ENCODE measurements at places on chromosomes 6 and 20.

DNA sequence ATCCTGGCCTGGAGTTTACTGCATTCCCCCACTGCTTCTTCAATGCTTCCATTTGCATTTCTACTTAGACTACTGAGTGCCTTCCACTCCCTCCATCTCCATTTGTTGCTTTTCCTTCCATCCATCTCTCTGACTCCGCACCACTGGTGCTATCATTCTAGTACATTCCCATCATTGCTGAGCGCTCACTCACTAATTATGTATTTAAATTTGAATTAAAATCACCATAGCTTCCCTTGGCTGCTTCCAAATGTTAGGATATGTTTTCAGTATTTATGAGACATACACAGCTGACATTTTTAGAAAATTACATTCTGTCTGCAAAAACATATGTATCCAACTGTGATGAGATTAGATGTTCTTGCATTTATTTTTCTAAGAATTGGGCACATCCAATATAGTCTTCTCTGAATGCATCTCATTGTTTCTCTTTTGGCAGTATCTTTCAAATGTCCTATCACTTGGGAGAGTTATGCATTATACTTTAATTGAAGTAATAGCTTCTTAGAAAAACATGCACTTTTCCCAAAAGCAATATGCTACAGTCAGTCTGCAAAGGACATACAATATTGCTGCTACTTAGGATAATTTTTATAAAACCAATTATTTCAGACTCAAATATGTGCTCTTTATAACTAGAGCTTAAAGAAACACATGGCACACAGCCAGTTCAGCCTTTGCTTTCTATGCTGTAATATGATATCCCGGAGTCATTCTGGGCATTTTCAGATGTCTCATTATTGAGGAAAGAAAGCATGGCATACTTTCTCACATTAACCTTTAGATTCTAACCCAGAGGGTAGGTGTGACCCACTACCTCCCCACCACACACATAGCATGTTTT lies 12.1 kb upstream of the COL21A1 start:
- DNase-seq: no peak

DNA sequence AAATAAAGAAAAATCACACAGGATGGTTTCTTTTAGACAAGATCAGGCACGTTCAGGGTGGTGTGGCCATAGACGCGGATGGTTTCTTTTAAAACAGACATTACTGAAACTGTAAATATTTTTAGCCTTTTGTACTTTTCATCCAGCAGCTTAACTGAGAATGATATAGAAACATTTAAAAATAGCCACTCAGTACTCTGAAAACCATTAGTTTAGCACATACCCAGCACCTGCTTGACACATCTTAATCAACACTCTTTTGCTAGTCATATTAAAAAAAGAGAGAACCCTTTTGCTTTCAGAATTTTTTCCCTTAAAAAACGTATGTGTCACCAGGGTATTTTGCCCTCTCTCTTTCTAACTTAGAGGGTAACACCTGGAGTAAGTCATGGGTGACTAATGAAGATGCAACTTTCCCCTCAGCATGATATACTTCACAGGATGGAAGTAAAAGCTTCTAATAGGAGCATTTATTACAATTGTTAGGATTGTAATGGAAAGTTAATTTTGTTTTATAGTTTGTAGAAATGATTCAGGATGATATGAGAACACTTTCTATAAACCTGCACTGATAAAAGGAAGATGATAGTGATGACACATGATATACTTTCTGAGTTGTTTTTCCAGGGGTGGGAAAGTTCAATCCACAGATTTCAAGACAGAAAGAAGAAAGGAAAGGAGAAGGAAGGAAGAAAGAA lies 45.2 kb downstream of the BACH2 start:
- no peak for DNase-seq

- DNase-seq: no peak
These were observed 39.3 kb upstream of the OSTM1 start for GRCh38 chr6:108113557-108114519.

GRCh38 chr6:99349171-99350141 lies at the start of gene FAXC:
Gene FAXC, minus strand, starts transcription at chr6:99349674. Its CDS starts 302 bp downstream, at chr6:99349372.
- no peak for DNase-seq

- no peak for DNase-seq
These were observed 28.9 kb downstream of the TBC1D7 start for GRCh38 chr6:13299403-13299821.

DNA sequence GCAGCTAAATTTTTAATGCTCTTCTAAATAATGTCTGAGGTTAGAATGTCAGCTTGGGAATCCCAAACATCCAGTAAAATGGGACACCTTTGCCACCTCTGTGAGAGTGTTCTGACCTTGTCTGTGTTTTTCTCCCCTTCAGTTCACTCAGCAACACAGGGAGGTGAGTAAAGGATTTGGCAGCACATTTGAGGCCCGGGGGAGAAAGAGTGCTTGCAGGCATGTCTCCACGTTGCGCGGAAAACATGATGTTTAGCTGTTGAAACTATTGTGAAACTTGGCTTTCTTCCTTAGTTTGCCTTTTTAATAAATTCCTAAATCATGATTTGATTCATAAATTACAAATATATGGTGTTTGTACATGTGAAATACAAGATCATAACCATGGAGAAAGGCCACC lies 707.8 kb upstream of the FLRT3 start:
- DNase-seq: no peak

GRCh38 chr20:37567331-37567665 lies 39.6 kb upstream of the BLCAP start:
- no peak for DNase-seq

DNA sequence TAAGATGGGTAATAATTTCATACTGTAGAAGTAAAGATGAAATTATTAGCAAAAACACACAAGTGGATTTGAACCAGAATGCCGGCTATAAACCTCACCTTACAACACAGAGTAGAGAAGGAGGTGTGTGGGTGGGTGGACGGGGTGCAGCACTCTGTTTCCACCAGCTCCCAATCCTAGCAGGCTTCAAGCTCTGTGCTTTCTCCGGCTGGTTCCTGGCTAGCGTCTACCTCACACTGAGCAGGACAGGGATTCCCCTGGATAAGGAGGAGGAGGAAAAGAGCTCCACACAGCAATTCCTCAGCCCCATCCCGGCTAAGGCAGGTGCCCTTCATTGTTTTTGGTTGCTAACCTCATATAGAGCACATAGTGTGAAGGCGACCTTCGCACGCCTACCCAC lies 453.3 kb downstream of the C6orf118 start:
- DNase-seq: no peak

- no peak for DNase-seq
These were observed 192.4 kb downstream of the BMP2 start for GRCh38 chr20:6959900-6960312.

- DNase-seq: no peak
These were observed 70.5 kb upstream of the PIM1 start for GRCh38 chr6:37099442-37099841.

DNA sequence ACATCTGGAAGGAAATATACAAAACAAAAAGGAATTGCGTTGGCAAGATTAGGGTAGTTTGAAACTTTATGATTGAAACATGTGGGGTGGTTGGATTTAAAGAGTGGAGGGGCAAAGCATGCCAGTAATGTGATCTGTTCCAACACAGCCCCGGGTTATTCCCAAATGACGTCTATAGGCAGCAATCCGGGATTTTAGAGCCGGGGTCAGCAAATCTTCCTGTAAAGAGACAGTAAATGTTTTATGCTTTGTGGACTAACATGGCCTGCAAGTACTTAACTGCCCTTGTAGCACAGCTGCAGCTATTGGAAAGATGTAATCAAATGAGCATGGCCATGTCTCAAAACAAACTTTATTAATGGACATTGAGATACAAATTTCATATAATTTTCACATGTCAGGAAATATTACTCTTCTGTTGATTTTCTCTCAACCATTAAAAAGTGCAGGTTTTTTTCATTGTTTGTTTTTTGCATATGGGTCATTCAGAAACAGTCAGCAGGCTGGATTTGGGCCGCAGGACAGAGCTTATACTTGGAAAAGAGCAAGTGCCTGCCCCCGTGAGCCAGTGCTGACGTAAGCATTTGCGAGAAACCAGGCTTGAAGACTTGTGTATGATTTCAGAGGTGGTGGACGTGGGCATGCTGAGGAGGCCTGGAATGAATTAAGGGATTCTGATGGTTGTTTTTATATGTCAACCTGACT lies 136.5 kb downstream of the DOK5 start:
- DNase-seq: no peak

GRCh38 chr6:7119272-7119801 lies 11.6 kb downstream of the RREB1 start:
- no peak for DNase-seq

DNA sequence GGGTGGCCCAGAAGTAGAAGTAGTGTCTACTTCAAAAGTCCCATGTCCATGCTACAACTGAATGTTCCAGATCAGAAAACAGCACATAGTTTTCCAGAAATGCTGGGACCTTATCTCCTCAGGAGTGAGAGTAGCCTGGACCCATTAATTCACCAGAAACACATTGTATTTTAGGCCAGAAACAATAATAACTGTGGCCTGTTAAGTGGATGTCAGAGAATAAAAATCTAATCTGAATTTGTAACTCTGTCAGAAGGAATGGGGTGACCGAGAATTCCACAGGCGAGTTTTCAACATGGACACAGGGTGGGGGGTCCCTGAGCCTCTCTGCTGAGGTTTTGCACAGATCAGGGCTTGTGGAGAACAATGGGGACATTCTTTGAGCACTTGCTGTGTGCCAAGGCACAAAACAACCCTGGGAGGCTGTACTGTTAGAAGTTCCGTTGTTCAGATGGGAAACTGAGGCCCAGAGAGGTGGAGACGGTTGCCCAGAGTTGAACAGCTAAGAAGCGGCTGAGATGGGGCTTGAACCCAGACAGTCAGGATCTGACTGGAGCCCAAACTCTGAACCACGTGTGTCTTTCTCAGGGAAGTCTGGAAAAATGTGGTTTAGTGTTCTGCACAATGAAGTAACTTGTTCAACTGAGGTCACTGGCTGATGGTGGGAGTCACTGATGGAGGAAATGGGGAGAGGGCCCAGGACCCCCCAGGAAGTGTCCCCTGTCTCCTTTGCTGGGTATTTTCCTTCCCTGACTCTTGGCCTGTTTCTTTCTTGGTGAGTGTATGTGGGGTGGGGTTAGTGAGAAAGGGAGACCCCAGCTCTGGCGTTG lies 44.2 kb downstream of the SNAI1 start:
- DNase-seq: no peak

DNA sequence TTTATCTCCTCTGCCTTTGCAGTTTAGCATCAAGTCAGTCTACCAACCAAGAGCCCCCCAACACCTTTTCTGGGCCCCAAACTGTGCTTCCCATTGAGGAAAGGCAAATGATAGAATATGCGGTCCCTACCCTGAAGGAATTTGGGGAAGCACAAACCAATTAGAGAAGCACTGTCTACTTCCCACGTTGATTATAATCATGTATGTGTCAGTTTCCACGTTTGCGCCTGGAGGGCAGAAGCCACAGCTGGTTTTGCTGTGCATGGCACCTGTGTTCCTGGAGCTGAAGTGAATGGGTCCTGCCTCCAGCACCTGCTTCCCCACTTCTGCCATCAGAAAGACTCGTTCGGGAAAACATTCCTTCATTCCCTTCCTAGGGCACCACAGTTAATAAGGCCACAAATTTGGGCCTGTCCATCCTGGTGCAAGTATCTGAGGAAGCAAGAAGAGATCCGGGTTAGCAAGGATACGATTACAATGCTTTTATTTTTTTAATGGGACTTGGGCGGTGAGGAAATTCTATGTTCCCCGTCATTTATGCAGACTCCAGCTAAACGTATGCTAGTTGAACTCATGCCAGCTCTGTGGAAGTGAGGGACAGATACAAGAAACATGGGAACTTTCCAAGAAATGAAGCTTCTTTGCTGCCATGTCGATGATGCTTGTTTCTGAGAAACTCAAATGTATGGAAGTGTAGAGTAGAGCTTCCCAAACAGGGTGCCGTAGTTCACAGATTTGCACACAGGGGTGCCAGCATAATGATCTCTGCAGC lies 333.5 kb downstream of the NRN1 start:
- no peak for DNase-seq

- DNase-seq: no peak
These were observed 226.4 kb upstream of the PLCB4 start for GRCh38 chr20:8842525-8842924.

GRCh38 chr6:164039954-164040375 lies 625.4 kb downstream of the QKI start:
- DNase-seq: no peak

DNA sequence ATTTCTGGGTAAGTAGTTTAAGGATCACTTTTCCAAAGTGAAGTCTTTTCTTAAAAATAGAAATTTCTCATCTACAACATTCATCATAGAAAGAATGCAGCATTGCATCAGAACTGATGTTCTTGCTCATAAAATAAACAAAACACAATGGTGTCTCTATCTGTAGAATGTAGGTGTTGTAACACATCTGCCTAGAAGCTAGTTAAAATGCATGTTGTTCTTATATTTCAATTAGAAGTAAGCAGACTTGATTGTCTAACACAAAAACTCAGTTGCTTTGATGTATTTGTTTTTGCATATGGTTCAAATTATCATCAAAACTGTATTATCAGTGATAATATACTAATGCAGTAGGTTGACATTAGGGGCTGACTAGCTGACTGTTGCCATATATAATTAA lies 654.7 kb upstream of the FLRT3 start:
- DNase-seq: no peak

- DNase-seq: no peak
These were observed 45.2 kb downstream of the RANBP9 start for GRCh38 chr6:13666194-13667105.

- DNase-seq: no peak
These were observed 2.1 kb upstream of the OSBPL2 start for GRCh38 chr20:62236200-62236599.

DNA sequence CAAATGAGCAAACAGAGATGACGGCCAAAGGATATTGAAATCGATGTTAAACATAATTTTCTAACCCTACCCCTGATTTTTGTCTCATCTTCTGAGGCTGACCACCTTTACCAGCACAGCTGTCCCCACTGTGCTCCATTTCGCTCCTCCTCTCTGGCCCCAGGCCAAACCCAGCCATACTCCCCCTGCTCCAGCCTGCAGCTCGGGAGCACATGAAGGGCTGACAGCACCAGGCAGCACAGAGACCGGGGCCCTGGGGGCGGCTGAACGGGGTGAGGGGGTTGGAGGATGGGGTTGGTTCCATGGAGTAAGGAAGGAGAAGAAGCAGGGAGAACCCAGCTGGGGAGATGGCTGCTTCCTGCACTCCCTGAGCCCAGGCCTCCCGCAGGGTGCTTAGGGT lies 3.2 kb upstream of the NCR2 start:
- DNase-seq: no peak

- no peak for DNase-seq
These were observed 9.7 kb upstream of the BPIFB1 start for GRCh38 chr20:33273117-33273851.

DNA sequence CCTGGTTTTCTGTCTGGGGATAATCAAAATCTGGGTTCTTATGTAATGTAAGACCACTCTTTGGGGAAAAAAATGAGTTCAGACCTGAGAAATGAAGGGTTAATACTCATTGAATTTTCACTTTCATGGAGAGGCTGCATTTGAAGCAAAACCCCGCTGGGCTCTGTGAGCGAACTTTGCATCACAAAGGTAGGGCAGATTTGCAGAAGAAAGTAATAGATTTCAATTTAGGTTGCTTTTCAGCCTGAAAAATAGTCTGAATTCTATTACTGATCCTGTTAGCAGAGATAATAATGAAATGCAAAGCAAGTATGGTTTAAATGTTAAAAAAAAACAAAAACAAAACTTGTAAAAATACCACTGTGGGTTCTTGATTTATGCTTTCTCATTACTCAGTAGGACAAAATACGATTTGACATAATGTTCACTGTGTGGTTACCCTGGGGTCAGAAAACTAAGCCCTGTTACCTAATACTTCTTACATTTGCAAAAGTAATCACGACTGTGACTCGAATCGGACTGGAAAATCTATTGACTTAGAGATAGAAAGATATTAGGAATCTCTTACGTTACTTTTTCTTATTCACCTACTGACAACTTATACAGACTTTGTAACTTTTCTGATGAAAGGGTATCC lies 72.2 kb downstream of the UST start:
- no peak for DNase-seq

GRCh38 chr20:13525225-13525940 lies 113.3 kb downstream of the TASP1 start:
- no peak for DNase-seq

Measured in stimulated activated CD4-positive, alpha-beta T cell treated with anti-CD3 and anti-CD28 coated beads, Interleukin-15, amount 100 ng/mL, for 1 hour (primary cell).